Right hindlimb (tissue), 1 donor: ENCODE measurements at places on chromosomes 5 and 9.

- DNase-seq, result no peak
Measured at GRCh38 chr5:162485666-162486292, 418.2 kb downstream of the GABRG2 start.

GRCh38 chr5:155290937-155291336 is 277.4 kb downstream of the KIF4B start:
- no peak for DNase-seq

- DNase-seq, result no peak
Measured at GRCh38 chr5:109563739-109564138, 126.0 kb upstream of the MAN2A1 start.

DNA sequence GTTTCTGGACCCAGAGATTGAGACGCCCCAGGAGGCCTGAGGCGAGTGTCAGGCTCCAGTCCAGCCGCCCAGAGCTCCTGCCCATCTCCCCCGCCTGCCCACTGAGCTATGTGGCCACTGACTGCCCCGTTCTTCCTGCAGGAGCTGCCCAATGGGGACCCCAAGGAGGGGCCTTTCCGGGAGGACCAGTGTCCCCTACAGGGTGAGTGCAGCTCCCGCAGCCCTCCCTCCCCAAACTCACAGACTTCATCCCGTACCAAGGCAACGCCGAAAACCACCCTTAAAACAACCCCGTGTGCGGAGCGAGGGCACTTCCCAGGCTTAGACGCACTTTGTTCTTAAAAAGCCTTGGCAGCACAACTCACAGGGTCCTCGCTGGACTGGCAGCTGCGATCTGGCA is 23.4 kb downstream of the NKD2 start:
- DNase-seq, result no peak

GRCh38 chr9:110575945-110576344 is 3.6 kb downstream of the SVEP1 start:
- no peak for DNase-seq

- no peak for DNase-seq
Measured at GRCh38 chr5:54844905-54845566, 140.4 kb downstream of the ESM1 start.

DNA sequence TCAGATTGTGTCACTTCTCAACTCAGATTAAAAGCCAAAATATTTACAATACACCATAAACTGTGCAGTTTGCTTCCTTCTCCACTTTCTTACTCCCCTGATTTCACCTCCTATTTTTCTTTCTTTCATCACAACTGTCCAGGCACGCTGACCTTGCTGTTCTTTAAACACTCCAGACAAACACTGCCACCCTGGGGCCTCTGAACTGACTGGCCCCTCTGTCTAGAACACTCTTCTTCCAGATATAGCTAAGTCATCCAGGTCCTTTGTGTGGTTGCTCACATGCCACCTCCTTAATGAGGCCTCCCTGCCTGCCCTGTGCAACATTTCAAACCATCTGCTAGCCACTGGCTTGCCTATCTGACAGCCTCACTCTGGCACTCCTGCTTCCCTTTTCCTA is 46.6 kb downstream of the ATG10 start:
- DNase-seq, result no peak

DNA sequence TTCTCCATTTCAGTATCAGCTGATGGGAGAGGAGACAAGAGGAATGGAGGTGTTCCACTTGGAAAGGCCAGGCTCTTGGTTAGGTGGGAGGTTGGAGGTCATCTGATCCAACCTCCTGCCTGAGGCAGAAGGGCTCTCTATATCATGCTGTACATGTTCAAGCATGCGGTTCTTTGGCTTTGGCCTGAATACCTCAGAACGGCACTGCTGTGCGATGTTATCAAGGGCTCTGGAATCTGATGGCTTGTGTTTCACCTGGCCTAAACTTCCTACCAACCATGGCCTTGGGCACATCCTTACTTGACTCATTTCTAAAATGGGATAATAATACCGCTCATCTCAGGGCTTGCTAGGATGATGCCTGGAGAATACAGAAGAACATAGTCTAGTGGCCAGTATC is 90.1 kb upstream of the FAM169A start:
- no peak for DNase-seq

- DNase-seq, result no peak
Measured at GRCh38 chr9:76713381-76713780, 50.9 kb upstream of the PCA3 start.

GRCh38 chr5:61625681-61626621 is 293.9 kb downstream of the ZSWIM6 start:
- DNase-seq, result peak; percentile 64

DNA sequence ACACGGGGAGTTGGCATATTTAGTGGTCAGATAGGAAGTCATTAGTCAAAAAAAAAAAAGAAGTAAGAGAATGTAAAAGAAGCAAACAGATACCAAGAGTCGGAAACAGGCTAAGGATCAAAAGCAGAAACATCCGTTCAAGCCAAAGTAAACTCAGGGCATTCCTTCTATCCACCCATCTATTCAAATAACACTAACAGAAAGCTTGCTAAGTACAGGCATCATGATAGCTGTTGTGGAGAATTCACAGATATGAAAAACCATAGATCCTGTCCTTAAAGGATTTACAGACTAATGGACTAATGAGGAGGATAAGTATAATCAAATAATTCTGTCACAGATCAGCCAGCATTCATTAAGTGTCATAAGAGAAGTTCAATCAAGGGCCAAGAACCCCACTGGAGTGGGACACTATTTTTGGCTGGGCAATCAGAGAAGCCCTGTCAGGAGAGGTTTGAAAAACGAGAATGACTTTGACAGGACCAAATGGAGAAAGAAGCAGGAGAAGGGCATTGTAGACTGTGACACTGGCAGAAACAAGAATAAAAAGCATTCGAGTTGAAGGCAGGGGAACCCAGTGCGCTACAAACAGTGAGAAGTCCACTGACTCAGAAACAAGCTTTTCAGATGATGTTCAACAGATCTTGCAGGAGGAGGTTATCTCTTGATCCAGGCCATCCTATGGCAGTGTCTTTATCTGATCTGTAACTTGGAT is 154.2 kb upstream of the TSLP start:
- DNase-seq, result no peak

- DNase-seq, result no peak
Measured at GRCh38 chr9:36932198-36932597, 101.9 kb downstream of the PAX5 start.

- no peak for DNase-seq
Measured at GRCh38 chr9:27377147-27377807, 80.3 kb upstream of the EQTN start.

GRCh38 chr5:80761176-80761575 is 106.4 kb upstream of the DHFR start:
- DNase-seq, result no peak

GRCh38 chr5:111603446-111603827 is 91.1 kb upstream of the STARD4 start:
- DNase-seq, result no peak

DNA sequence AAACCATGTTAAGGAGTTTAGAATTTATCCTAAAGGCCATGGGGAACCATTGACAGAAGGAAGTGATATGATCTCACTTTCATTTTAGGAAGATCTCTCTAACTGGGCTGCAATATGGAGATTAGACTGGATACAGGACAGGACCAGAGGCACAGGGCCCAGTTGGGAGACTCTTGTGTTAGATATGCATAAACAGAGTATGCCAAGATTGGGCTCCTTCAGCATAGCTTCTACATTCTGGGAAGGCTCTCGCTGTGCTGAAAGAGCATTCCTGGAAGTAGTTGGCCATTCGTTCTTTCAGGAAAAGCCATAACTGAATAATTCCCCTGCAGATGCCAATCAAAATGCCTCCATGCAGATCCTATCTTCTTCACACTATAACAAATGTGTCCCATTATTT is 204.5 kb downstream of the CWC27 start:
- no peak for DNase-seq

DNA sequence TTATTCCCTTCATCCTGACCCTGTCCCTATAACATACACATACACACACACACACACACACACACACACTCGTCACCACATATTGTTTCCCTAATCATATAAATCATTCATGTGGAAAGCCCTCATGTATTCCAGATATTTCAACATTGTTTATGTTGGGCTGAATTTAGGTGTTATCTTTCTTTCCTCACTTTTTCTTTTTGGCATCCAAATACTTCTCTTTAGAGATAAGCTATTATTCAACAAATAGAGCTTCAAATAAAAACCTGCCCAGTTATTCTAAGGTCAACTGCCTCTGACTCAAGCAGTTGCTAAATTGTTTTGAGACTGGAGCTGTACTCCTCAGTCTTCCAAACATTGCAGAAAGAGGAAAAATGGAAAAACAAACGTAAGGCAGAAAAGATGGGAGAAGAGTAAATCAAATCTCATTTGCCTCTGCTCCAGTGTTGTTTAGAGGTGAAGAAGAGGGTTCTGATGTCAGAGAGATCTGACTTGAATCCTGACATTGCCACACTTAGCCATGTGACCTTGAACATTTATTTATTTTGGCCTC is 215.7 kb downstream of the GAS1 start:
- no peak for DNase-seq

GRCh38 chr9:134053941-134054761 is 13.7 kb downstream of the BRD3 start:
- DNase-seq, result peak; percentile 24

GRCh38 chr5:170404398-170404797 is 15.2 kb upstream of the KCNMB1 start:
- DNase-seq, result no peak

- no peak for DNase-seq
Measured at GRCh38 chr5:82594097-82594496, 315.9 kb upstream of the RPS23 start.

DNA sequence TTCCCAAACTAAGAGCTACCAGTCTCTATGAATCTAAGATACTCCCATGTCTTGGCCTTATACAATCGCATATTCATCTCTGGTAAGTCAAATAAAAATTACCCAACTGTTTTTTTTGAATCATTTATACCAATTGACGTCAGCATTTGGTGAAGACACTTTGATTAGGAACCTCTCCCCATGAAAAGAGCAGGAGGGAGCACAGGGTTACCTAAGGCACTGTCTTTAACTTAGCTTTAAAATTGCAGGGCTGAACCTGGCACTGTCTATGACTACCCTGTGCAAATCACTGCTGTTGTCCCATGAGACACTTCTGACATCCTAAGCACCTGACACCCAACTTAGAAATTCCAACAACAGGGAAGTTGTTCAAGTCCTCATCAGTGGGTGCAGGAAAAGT is 586.4 kb downstream of the MAT2B start:
- DNase-seq, result no peak

GRCh38 chr5:5209089-5209488 is 69.0 kb downstream of the ADAMTS16 start:
- DNase-seq, result peak; percentile 36
